ENCODE measurements at places on chromosomes 2 and 18.

DNA sequence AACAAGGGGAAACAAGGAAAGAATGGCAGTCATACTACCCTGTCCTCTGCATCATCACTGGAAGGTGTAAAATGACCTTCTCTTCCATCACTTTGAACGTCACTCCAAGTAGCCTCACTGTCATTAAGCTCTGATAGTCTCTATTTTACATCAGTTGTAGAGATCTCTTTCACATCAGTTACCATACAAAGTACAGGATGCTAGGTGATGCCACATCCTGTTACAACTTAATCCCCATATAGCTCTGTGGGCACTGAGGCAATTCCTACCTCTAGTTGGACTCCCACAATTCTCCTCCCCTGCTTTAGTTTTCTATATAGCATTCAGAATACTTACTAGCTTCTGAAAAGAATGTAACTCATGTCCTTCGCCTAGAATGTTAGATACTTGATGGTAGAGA lies 55.1 kb upstream of the TTC27 start:
- no peak for DNase-seq

- no peak for DNase-seq
These were observed 585.6 kb downstream of the NUP35 start for GRCh38 chr2:183709829-183710228.

DNA sequence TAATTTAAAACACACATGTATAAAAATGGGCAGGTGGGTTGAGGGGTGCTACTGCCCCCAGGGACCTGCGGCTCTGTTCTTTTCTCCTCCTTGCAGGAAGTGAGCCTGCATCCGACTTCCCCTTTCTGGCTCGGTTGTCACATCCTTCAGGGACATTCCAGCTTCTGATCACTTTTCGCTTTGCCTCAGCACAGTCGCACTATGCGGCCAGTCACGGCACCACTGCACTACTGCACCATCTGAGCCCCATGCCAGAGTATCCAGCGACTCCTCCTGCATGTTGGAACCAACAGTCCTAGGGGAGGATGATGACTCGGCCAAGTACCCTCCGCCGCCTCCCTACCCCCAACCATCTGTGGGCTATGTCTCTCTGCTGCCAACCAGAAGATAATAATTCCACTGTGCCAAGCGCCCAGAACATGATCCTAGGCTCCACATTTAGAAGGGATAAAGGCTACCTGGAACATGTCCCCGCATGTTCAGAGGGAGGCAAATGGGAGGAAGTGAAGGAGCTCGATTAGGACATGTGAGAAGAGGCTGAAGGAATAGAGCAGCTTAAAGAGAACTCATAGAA lies 17.6 kb downstream of the CDC42EP3 start:
- DNase-seq, result no peak

DNA sequence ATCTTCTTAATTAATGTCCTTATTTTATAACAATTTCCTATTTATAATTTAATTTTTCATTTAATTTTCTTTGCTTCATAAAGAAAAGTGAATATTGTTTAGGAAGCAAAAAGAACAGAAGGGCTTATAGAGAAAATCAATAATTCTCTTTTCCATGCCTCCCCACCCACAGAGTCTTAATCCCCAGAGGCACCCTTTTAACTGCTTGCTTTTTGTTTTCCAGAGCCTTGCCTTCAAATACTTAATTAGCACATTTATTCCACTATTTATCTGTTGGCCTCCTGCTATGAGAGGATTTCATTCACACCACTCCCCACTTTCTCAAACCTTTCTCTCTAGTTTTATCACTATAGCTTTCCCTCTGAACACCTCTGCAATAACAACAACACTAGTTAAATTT lies 373.6 kb downstream of the MBD2 start:
- no peak for DNase-seq

GRCh38 chr2:102604769-102605168 lies 14.6 kb upstream of the SLC9A2 start:
- no peak for DNase-seq

- no peak for DNase-seq
These were observed 377.9 kb upstream of the RAB12 start for GRCh38 chr18:8231316-8231715.

GRCh38 chr2:227326783-227327182 lies 1.7 kb downstream of the MFF start:
- no peak for DNase-seq

- no peak for DNase-seq
These were observed 1.7 kb upstream of the RPE start for GRCh38 chr2:210000464-210001324.

- no peak for DNase-seq
These were observed 25.0 kb downstream of the FAM178B start for GRCh38 chr2:96961210-96961950.

DNA sequence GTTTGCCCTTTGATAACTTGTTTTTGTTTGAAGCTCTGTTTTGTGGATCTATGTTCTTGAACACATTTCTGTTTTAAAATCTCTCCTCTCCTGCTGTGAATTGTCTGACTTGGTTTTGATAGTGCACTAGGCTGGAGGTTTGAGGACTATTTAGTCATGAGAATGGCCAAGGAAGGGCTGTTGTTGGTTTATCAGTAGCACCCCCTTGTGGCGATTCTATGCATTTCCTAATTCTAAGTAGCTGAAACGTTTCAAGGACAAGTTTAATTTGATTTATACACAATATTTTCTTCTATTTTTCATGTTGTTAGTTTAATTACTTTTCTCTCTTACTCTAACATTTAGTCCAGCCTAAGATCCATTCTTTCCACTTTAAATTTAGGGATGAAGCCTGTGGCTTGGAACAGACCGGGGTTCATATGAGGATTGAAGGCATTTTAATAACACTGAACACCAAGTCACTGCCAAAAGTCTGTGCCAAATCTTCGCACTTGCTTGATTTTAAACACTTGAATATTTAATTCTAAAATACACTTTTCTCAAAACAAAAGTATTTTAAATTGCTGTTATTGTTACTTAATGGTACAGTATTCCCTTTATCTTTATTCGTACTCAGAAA lies 166.0 kb downstream of the SOCS6 start:
- no peak for DNase-seq

- no peak for DNase-seq
These were observed 18.4 kb upstream of the TXNL4A start for GRCh38 chr18:80006724-80007123.

DNA sequence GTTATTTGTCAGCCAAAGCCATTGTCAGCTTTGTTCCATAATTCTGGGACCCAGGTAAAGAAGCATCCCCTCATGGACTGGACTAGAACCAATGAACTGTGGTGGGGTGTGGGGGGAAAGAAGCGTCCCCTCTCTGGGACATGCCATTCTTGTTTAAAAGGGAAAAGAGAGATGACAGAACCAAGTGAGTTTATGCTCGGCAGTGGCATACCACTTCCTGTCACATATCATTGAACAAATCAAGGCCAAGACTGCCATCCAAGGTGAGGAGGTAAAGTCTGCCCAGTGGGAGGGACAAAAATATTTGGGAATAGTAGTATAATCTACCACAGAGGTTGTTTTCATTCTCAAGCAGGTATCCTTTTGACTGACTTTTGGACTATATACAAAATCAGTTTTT lies 4.7 kb upstream of the GLS start:
- DNase-seq, result no peak

DNA sequence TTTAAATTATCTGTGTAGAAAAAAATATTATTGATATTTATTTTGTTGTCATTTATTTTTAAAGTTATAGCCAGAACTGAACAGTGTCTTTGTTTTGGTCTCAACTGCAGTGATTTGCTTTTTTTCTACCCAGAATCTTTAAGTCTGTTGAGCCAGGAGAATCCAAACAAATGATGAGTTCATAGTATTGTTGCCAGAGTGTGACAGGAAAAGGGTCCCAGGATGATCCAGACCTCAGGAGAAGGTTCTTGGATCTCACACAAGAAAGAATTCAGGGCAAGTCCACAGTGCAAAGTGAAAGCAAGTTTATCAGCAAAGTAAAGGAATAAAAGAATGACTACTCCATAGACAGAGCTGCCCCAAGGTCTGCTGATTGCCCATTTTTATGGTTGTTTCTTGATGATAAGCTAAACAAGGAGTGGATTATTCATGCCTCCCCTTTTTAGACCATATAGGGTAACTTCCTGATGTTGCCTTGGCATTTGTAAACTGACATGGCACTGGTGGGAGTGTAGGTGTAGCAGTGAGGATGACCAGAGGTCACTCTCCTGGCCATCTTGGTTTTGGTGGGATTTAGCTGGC lies 127.1 kb downstream of the AGPS start:
- DNase-seq, result no peak

GRCh38 chr2:162211732-162212131 lies 31.5 kb downstream of the FAP start:
- DNase-seq, result no peak

GRCh38 chr2:106642679-106643078 lies 155.5 kb downstream of the CD8B2 start:
- DNase-seq, result no peak

DNA sequence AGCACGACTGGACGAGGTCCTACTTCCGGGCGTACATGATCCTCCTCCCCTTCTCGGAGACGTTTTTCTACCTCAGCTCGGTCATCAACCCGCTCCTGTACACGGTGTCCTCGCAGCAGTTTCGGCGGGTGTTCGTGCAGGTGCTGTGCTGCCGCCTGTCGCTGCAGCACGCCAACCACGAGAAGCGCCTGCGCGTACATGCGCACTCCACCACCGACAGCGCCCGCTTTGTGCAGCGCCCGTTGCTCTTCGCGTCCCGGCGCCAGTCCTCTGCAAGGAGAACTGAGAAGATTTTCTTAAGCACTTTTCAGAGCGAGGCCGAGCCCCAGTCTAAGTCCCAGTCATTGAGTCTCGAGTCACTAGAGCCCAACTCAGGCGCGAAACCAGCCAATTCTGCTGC lies 24.8 kb downstream of the LYPD1 start:
- no peak for DNase-seq

DNA sequence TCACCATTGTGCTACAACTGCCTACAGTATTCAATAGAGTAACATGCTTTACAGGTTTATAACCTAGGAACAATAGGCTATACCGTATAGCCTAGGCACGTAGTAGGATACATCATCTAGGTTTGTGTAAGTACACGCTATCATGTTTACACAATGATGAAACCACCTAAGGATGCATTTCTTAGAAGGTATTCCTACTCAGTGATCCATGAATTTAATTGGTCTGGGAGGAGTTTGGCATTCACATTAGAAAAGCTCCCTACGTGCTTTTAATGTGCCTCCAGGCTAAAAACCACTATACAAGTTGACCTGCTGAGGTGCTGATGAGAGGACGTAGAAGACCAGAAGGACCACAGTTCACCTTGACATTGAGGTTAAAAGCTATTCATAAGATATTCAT lies 154.5 kb upstream of the LRRTM1 start:
- no peak for DNase-seq

- no peak for DNase-seq
These were observed 8.4 kb downstream of the FLACC1 start for GRCh38 chr2:201348758-201349157.

DNA sequence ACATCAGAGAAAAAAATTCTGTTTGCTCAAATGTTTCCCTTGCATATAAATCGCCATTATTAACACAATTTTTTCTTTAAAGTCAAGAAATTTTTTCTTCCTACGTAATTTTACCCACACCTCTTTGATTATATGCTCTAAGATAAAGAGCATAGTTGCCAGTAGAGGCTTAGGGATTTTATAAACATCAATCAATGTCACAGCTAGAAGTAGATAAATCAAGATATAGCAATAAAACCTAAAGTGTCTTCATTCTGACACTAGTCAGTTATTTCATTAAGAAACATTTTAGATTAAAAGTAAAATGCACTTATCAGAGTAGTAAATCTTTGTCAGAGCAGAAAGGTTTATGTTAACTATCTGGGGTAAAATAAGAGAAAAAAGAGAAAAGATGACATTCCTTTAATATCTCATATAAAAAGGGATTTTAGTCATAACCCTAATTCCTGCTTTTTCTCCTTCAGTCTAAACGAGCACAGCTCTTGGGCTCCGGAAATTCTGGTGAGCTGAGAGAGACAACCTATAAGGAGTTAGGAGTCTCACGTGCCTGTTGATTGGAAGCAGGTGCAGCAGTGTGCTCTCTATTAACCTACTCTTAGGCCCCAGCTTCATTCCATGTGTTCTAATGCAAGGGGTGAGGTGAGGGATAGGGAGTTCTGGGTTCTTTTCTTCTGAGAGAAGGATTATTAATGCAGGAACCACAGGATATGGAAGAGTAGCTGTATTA lies 172.4 kb upstream of the GULP1 start:
- DNase-seq, result no peak

DNA sequence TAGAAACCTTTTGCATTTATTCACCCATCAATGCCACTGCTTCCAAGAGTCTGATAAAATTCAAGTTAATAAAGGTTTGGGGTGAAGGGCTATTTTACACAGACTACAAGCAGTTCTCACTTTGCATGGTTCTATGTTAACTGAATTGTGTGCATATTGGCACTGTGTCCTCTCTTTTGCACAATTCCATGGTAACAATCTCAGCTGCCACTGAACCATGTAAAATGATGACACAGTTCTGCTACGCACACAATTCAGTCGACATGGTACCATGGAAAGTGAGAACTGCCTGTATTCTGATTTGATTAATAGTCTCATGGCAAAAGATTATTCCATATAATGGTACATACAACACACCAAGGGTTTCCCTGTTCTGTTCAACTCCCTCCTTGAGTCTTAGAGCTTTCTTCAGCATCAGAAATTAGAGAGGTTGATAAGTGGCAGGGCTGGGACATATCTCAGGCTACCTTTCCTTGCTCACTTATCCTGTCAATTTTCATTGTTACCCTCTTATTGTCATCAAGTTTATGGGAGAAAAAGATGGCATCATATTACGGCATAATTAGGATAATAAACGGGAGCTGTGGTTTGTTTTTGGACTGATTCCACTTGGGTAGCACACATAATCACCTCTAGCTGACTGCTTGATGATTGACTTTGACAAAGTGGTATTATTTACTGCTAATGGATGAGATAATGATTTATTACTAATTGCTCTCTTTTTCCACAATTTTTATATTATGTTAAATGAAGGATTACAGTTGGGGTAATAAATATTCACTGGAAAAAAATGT lies 139.3 kb upstream of the CREB1 start:
- DNase-seq, result no peak

GRCh38 chr18:13646633-13647032 lies 79.7 kb downstream of the FAM210A start:
- no peak for DNase-seq
